Esophagus squamous epithelium (tissue), 5 donors: ENCODE measurements at places on chromosomes 6 and 20. TPM values are rescaled to one million over a fixed set of nuclear protein-coding genes. Genes with fewer than 3 reads are reported as not detected.

The NCOA6 gene
- 18.7 TPM for total RNA-seq

The WFDC10A gene
- not detected for total RNA-seq

The KATNA1 gene
- total RNA-seq, result 27.5 TPM

The CSNK2A1 gene
- total RNA-seq, result 75.5 TPM

The CAGE1 gene
- 0.09 TPM for total RNA-seq

The FILIP1 gene
- total RNA-seq, result 3.8 TPM

The EXOC2 gene
- 21.2 TPM for total RNA-seq

The SERPINB1 gene
- total RNA-seq, result 1,204 TPM

The VGLL2 gene
- not detected for total RNA-seq

The SLC22A7 gene
- total RNA-seq, result not detected

The PXDC1 gene
- total RNA-seq, result 58.0 TPM

The MYL9 gene
- total RNA-seq, result 79.6 TPM

The REM1 gene
- 4.0 TPM for total RNA-seq
